GM19239 (cell line): ENCODE measurements at places on chromosomes 1 and 21.

GRCh38 chr1:60890664-60891063, 191.7 kb upstream of the NFIA start:
- no peak for DNase-seq

DNA sequence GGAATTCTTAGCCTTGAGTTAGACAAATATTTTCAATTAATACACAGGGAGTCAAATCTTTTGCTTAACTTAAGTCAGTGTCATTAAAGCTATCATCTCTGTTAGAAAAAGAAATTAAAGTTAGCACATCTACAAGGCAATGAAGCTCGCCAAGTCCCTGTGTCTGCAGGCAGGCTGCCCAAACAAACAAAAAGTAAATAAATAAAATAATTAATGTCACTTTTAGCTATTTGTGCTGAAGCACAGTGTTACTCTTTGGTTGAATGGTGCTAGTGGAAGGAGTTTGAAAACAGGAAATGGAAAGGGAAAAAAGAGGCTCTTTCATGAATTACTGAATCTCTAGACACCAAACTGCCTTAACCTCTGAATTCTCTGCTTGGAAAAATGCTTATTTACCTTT, 37.1 kb upstream of the COL11A1 start:
- no peak for DNase-seq

GRCh38 chr1:221576268-221576667, 165.6 kb downstream of the DUSP10 start:
- DNase-seq = no peak

DNA sequence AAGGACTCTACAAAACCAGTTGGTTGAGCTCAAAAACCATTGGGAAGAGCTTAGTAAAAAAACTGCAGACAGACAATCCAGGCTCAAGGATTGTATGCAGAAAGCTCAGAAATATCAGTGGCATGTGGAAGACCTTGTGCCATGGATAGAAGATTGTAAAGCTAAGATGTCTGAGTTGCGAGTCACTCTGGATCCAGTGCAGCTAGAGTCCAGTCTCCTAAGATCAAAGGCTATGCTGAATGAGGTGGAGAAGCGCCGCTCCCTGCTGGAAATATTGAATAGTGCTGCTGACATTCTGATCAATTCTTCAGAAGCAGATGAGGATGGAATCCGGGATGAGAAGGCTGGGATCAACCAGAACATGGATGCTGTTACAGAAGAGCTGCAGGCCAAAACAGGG, 104.0 kb upstream of the BMP8A start:
- no peak for DNase-seq

- no peak for DNase-seq
Measured at GRCh38 chr1:47568763-47569162, 130.9 kb downstream of the FOXD2 start.

GRCh38 chr1:27058966-27059669, 46.5 kb upstream of the TENT5B start:
- DNase-seq = no peak
